ENCODE measurements at places on chromosomes 2 and 18.
A peak's percentile ranks its signal among the peaks of the same experiment; 100 is the strongest.

DNA sequence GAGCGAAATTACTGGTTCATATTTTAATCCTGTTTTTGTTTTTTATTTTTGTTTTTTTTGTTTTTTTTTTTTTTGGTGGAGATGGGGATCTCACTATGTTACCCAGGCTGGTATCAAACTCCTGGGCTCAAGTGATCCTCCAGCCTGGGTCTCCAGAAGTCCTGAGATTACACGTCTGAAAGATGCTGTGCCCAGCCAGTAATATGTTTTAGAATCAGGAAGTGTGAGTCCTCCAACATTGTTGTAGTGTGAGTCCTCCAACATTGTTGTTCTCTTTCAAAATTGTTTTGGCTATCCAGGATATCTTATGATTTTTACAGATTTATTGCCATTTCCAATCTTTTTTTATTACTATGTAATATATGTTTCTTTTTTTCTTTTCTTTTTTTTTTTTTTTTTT lies 23.1 kb downstream of the TPRKB start:
- DNase-seq: no peak

GRCh38 chr2:9770006-9770307 lies 73.3 kb upstream of the TAF1B start:
- no peak for DNase-seq

DNA sequence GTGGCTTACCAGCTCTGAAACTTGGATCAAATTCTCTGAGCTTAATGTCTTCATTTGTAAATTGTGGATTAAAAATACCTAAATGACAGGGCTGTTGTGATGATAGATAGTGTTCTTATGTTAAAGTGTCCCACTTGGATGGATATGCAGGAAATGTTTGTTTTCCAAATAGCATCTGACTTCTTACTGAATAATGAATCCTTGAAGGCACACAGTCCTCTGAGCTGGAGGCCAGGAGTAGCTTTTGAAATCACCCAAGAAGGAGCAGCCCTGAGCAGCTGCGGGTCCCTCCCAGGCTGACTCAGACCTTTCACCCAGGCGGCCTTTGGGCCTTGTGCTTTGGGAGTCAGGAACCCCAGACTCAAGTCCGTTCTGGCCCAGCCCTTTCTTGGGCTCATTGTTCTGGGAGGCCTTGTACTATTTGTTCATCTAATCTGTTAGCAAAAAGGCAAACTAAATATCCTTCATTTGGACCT lies 173.0 kb upstream of the GATA6 start:
- DNase-seq: no peak

- DNase-seq: no peak
Measured at GRCh38 chr2:238581126-238581525, 154.4 kb downstream of the ASB1 start.

DNA sequence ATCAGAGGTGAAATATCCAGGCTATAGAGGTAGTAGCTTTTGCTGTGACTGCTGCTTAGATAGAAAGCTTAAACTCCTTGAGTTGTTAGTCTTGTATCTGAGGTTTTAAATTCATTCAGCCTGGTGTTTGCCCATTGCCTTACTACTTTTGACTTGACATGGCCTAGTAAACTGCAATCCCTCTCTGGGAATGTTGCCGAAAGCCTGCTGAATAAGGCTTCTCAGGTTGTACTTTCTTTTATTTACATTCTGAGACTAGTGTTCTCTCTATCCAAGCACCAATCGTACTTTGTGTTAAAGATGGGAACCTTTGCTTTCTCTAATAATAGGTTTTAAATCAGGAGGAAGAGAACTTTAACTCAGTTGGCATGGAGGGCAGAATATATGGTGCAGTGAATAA lies 357.6 kb upstream of the CWC22 start:
- DNase-seq: no peak

GRCh38 chr2:136402281-136402680 lies 284.3 kb upstream of the CXCR4 start:
- DNase-seq: no peak

- DNase-seq: no peak
Measured at GRCh38 chr2:136210455-136210805, 92.5 kb upstream of the CXCR4 start.

DNA sequence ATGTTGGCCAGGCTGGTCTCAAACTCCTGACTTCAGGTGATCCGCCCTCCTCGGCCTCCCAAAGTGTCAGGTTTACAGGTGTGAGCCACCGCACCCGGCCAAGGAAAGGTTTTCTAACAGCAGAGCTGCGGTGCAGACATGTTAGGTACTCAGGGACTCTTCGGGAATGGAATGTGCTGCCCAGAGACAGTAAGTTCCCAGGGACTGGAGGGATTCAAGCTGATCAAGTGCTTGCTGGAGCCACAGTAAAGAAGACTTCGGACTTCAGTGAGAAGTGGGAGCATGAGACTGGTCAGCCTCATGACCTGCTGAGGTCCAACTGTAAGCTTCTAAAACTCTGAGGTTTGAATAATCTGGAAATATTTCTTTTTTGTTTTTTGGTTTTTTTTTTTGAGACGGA lies 7.8 kb upstream of the DES start:
- DNase-seq: no peak

GRCh38 chr18:65349635-65350034 lies 401.2 kb upstream of the CDH7 start:
- DNase-seq: no peak

- no peak for DNase-seq
Measured at GRCh38 chr2:108615480-108616090, 81.3 kb downstream of the LIMS1 start.

GRCh38 chr2:216480221-216480620 lies 18.4 kb upstream of the RPL37A start:
- DNase-seq: no peak

GRCh38 chr2:212451786-212452231 lies 86.8 kb downstream of the ERBB4 start:
- DNase-seq: no peak

GRCh38 chr2:144261966-144262365 lies 258.0 kb downstream of the ZEB2 start:
- DNase-seq: no peak

DNA sequence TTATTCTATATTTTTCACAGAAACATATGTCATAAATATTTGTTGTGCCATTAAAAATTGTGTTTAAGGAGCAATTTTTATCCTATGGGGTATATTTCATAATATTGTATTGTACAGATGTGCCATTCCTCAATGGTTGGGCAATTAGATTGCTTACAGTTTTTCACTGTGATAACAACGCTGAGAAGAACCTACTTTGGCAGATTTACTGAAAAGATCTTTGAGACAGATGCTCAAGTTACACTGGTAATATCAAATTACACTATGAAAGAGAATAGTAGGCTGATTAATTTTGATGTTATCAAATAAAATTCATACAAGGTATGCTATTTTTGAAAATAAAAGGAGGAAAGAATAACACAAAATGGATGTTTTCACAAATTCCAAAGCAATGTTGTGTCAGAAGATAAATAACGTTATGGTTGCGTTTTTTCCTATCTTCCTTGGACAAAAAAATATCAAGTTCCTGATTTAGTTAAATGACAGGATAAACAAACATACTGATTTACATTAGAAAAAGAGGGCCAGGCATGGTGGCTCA lies 335.1 kb upstream of the ZNF521 start:
- DNase-seq: no peak

DNA sequence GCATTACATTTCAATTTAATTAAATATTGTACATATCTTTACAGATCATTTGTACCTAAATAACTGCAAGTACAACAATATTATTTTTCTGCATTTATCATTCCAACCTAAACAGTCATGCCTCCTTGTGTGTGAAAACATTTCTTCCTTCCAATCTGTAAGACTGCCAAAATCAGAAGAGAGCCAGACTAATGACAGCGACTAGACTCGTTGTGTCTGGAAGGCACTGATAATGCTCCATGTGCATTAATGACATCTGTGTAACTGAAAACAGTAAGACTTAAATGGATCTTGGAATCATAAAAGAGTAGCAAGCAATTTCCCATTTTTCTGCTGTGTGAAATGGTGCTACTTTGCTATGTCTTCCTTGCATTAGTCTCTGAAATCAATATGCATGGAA lies 278.0 kb upstream of the DSEL start:
- no peak for DNase-seq

DNA sequence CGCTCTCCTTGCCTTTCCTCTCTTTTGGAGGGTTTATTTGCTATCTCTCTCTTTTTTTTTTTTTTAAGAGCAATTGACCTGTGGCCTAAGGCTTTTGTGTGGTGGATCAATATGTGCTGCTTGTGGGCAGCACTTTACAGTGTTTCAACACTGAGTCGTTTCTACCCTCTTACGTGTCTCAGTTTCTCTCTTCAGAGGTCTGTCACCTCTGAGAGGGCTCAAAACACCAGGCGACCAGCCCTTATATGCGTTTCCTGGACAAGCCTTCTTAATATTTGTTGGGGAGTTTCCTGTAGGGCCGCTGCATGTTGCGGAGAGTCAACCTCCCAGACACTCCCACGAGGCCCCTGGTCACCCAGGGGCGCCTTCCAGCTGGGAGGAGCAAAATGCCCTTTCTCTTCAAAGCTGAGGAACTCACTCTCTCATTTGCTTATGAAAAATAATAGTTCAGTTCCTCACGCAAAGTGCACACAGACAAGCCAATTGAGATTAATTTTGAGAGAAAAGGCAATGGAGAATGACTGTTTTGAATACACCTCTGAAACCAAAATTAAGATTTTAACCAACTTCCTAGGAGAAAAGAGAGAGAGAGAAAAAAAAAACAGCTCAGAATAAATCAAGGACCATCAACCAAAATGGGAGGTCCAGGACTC lies 96.3 kb upstream of the B3GNT2 start:
- no peak for DNase-seq

- DNase-seq: no peak
Measured at GRCh38 chr2:170202437-170202836, 24.5 kb downstream of the MYO3B start.

DNA sequence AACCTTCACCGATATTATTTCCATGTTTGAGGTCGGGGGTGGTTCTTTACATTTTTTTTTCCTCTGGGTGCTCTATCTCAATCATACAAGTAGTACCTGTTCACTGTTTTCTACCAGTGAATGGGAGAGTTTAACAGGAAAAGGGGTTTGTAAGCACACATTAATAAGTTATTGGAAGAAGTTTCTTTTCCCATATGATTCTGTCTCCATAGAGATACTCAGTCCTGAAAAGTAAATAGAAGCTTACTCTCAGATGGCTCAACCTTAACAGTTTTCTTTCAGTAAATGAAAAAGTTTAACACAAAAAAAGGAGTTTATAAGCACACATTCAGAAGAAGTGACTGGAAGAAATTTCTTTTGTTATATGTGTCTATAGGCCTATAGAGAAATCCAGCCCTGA lies 995.6 kb upstream of the SLC39A10 start:
- no peak for DNase-seq

DNA sequence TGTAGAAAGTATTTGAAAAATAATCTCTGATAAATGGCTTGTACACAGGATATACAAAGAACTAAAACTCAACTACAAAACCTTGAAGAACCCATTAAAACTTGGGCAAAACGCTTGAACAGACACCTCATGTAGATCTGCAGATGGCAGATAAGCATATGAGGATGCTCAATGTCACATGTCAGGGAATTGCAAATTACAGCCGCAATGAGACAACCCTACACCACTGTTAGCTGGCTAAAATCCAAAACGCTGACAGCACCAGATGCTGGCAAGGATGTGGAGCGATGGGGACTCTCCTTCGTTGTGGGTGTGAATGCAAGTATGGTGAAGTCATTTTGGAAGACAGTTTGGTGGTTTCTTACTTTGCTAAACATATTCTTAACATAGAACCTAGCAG lies 53.7 kb downstream of the SNTG2 start:
- no peak for DNase-seq

DNA sequence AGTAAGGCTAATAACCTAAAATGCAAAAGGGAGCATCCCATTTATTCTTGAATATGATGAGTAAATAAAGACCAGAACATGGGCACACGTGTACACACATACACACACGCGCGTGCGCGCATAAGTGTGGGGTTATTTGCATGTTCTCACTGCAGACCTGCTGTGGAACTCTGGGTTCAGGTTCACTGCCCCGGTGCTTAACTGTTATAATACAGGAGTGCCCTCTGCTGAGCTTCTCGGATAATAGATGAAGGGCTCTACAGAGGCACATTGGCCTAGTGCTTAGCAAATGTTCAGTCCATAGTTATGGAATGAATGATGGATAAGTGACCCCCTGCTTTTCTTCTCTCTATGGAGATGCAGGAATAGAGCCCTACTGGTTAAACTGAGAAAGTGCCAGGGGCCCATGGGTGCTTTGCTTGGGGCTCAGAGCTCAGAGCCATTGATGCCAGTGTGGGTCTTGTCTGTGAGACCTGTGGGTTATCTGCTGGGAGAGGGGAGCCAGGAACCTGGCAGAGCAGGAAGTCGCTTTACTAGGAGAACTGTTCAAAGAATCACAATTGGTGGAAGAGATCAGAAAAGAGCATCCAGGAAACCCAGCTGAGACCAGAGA lies 3.6 kb upstream of the ARL4C start:
- DNase-seq: peak; percentile 53

DNA sequence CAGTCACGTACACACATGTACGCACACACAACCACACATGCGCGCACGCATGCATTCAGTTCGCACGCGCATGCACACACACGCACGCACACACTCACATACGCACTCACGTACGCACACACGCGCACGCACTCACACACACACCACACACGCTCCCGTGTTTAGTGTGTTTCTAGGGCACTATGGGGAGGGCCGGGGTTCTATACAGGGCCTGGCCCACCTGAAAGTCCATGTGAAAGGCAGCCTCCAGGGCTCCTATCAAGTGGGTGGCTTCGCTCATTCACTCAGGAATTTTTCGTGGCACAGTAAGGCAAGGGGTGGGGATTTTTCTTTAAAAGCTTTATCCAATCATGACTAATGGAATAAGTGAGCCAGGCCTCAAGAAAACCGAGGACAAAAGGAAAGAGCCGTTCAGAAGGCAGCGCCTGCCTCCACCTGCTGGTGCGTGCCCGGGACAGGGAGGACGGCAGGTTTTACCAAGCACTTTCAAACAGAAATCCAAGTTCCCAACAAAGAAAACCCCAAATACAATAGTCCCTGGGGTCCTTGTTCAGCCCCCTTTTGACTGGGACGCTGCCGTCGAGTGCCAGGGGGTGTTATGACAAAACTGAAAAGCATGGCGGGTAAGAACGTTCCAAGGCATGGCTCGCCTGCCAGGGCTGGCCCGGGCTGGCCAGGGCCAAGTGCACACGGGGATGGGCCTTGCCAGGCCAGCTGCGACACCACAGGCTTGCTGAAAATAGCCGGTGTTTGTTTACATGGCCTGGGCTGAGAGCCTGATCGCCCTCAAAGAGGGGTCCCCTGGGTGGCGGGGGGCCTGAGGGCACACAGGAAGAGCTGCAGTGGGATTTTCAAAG lies 110.0 kb downstream of the HDAC4 start:
- DNase-seq: peak; percentile 50

GRCh38 chr2:159086826-159087225 lies 118.4 kb downstream of the TANC1 start:
- DNase-seq: no peak

GRCh38 chr18:49250816-49251388 lies 209.5 kb downstream of the DYM start:
- DNase-seq: no peak
